ENCODE measurements at places on chromosomes 6 and 20.

- no peak for DNase-seq
Observed at GRCh38 chr6:10144772-10145171, 270.1 kb downstream of the TFAP2A start.

DNA sequence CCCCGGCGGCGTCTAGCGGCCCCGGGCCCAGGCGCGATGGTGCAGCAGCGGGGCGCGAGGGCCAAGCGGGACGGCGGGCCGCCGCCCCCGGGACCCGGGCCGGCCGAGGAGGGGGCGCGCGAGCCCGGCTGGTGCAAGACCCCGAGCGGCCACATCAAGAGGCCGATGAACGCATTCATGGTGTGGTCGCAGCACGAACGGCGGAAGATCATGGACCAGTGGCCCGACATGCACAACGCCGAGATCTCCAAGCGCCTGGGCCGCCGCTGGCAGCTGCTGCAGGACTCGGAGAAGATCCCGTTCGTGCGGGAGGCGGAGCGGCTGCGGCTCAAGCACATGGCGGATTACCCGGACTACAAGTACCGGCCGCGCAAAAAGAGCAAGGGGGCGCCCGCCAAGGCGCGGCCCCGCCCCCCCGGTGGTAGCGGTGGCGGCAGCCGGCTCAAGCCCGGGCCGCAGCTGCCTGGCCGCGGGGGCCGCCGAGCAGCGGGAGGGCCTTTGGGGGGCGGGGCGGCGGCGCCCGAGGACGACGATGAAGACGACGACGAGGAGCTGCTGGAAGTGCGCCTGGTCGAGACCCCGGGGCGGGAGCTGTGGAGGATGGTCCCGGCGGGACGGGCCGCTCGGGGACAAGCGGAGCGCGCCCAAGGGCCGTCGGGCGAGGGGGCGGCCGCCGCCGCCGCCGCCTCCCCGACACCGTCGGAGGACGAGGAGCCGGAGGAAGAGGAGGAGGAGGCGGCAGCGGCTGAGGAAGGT lies 715 bp downstream of the SOX12 start:
- peak; percentile 60 for DNase-seq

GRCh38 chr20:2195614-2196013 lies 94.0 kb downstream of the STK35 start:
- DNase-seq = no peak

GRCh38 chr6:144176043-144176442 lies 25.7 kb downstream of the STX11 start:
- DNase-seq = no peak

- no peak for DNase-seq
Observed at GRCh38 chr6:14450578-14450977, 333.0 kb downstream of the CD83 start.

DNA sequence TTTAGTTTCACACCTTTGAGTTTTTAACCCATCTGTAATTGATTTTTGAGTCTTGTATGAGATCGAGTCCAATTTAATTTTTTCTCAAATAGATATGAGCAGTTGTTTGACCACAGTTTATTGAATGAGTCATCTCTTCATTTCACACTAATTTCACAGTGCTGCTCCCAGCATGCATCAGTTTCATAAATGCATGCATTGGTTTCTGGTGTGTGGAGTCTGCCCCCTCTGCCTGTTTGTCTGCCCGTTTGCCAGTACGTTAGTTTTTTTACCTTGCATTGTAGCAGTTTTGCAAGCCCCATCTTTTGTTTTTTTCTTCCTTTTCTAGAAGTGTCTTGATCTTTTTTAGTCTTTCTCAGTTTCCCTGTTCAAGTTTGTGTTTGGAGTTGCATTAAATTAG lies 11.9 kb downstream of the SLX4IP start:
- DNase-seq = peak; percentile 72

All from AG10803 (cell line).